ENCODE measurements at places on chromosomes 2 and 18. TPM values are rescaled to one million over a fixed set of nuclear protein-coding genes. Genes with fewer than 3 reads are reported as not detected.

- H3K4me1 ChIP-seq = peaks cover 12% of the 10 kb centered on the region
- H3K27me3 ChIP-seq = no peaks in the 10 kb centered on the region
- no peak overlapping the region for H3K4me3 ChIP-seq
These were observed 3.4 kb downstream of the VSNL1 start for GRCh38 chr2:17543848-17544247.

- H3K27me3 ChIP-seq = no peaks in the 10 kb centered on the region
- peaks cover 15% of the 10 kb centered on the region for H3K4me1 ChIP-seq
- no peaks in the 10 kb centered on the region for H3K36me3 ChIP-seq
- no peak for DNase-seq
- H3K4me3 ChIP-seq = no peak overlapping the region
These were observed 218.3 kb upstream of the SMAD7 start for GRCh38 chr18:49169037-49169521.

GRCh38 chr18:21315741-21316197, 73.7 kb downstream of the GREB1L start:
- H3K27me3 ChIP-seq = no peaks in the 10 kb centered on the region
- no peak overlapping the region for H3K4me3 ChIP-seq
- no peaks in the 10 kb centered on the region for H3K36me3 ChIP-seq
- H3K27ac ChIP-seq = peak overlapping the region; percentile 63

The CASP8 gene
- 7.4 TPM for total RNA-seq

DNA sequence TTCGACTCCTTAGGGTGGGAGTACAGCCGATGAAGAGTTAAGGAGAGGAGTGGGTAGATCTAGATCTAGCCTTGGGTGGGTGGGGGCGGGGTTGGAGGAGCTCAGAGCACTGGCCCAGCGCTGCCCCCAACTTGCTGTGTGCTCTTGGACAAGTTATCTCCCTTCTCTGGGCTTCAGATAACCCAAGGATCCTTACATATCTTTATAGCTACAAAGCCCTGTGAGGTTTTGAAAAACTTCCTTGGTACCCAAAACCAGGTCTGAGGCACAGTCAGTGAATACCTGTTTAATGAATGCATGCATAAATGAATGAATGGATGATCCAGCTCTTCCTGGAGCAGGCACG, 1.3 kb upstream of the ODC1 start:
- no peak overlapping the region for H3K27ac ChIP-seq
- DNase-seq = no peak
- H3K4me3 ChIP-seq = peak overlapping the region; percentile 81
- H3K4me1 ChIP-seq = peaks cover 15% of the 10 kb centered on the region
- no peaks in the 10 kb centered on the region for H3K27me3 ChIP-seq

- H3K36me3 ChIP-seq = no peaks in the 10 kb centered on the region
- H3K4me3 ChIP-seq = no peak overlapping the region
- DNase-seq = no peak
- no peaks in the 10 kb centered on the region for H3K27me3 ChIP-seq
- H3K4me1 ChIP-seq = no peaks in the 10 kb centered on the region
These were observed 195.8 kb upstream of the FN1 start for GRCh38 chr2:215631696-215632095.

GRCh38 chr2:229660391-229660790, 54.0 kb downstream of the DNER start:
- H3K36me3 ChIP-seq = no peaks in the 10 kb centered on the region
- no peak overlapping the region for H3K27ac ChIP-seq
- no peaks in the 10 kb centered on the region for H3K27me3 ChIP-seq
- no peaks in the 10 kb centered on the region for H3K4me1 ChIP-seq

GRCh38 chr2:182069908-182070307, 84.3 kb downstream of the PPP1R1C start:
- H3K4me1 ChIP-seq = no peaks in the 10 kb centered on the region
- no peak overlapping the region for H3K27ac ChIP-seq
- H3K36me3 ChIP-seq = no peaks in the 10 kb centered on the region
- H3K27me3 ChIP-seq = no peaks in the 10 kb centered on the region
- no peak overlapping the region for H3K4me3 ChIP-seq

The FARSB gene
- 22.8 TPM for total RNA-seq

GRCh38 chr18:79502782-79503181, 107.1 kb downstream of the NFATC1 start:
- H3K36me3 ChIP-seq = no peaks in the 10 kb centered on the region
- H3K27me3 ChIP-seq = no peaks in the 10 kb centered on the region
- H3K4me1 ChIP-seq = peaks cover 16% of the 10 kb centered on the region

GRCh38 chr2:174492963-174493431, 6.2 kb upstream of the GPR155 start:
- H3K36me3 ChIP-seq = no peaks in the 10 kb centered on the region
- no peaks in the 10 kb centered on the region for H3K27me3 ChIP-seq
- H3K4me1 ChIP-seq = no peaks in the 10 kb centered on the region
- peak overlapping the region; percentile 32 for H3K27ac ChIP-seq
- no peak for DNase-seq

DNA sequence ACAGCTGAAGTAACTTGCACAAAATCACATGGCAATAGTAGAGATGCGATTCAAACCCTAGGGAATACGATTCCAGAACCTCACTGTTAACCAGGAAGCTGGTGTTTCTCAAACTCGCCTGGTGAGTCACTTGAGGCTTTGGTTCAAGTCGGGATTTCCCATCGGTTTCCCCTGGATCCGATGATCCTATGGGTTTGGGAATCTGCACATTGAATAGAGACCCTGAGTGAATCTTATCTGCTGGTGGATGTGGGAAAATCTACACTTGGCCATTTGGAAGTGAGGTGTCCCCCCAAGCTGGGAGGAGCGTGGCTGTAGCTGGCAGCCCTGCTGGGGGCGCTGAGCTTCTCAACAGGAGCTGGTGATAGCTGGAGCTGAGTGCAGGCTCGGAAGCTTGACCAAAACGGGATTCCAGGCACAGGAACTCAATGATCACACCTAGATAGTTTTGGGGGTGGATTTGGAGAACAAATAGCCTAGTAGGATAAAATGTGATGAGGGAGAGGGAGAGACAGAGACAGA, 135.4 kb downstream of the PRKCE start:
- no peaks in the 10 kb centered on the region for H3K27me3 ChIP-seq
- H3K4me1 ChIP-seq = peaks cover 11% of the 10 kb centered on the region
- no peak for DNase-seq
- no peak overlapping the region for H3K4me3 ChIP-seq

The CROCC2 gene
- total RNA-seq = 0.43 TPM

Measured in testis (tissue), 5 donors.